Urothelium cell line (cell line): ENCODE measurements at places on chromosomes 3 and 15.

DNA sequence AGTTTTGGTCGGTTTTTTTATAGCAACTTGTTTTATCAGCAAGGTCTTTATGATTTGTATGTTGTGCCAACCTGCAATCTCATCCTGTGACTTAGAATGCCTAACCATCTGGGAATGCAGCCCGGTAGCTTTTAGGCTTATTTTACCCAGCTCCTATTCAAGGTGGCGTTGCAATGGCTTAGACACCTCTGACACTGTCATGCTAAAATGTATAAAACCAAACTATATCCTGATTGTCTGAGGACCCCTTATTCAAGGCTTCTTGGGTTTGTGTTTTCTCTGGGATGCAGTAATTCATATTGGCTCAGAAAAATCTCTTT lies 209.0 kb upstream of the ALCAM start:
- DNase-seq: no peak

- DNase-seq: no peak
These were observed 765 bp upstream of the UBE2E2 start for GRCh38 chr3:23202203-23202920.

GRCh38 chr15:96392380-96393208 lies 62.1 kb downstream of the NR2F2 start:
- no peak for DNase-seq

- no peak for DNase-seq
These were observed 5.0 kb upstream of the ARRDC4 start for GRCh38 chr15:97955529-97955928.

GRCh38 chr3:14340960-14341708 lies 61.3 kb upstream of the SLC6A6 start:
- DNase-seq: no peak

DNA sequence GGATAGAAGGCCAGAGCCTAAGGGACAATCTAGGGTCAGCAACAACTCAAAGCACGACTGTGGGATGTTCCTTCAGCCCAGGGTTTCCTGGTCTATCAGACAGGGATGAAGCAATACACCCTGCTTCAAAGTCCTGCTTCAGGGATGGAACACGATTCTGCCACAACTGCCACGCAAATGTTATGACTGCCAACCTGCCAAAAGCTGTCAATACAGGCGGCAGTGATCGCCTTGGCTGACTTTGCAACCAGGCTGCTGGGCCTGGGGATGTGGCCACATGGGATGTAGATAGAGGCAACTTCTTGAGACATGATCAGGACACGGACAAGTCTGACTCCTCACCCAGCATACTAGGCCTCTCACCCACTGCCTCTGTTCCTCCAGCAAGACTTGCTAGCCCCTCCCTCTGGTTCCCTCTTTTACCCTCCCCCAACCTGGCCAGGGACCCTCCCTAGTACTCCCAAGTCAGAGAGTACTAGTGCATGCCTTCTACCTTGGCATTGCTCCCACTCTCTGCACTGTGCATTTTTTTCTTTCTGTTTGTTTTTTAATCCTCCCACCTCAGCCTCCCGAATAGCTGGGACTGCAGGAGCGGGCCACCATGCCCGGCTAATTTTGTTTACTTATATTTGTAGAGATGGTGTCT lies 7.6 kb downstream of the CCDC12 start:
- no peak for DNase-seq
